ENCODE measurements at places on chromosomes 7 and 10.

GRCh38 chr7:132103718-132104117, 472.6 kb downstream of the PLXNA4 start:
- no peak for DNase-seq

GRCh38 chr7:131196803-131197202, 130.9 kb upstream of the MKLN1 start:
- DNase-seq = no peak

DNA sequence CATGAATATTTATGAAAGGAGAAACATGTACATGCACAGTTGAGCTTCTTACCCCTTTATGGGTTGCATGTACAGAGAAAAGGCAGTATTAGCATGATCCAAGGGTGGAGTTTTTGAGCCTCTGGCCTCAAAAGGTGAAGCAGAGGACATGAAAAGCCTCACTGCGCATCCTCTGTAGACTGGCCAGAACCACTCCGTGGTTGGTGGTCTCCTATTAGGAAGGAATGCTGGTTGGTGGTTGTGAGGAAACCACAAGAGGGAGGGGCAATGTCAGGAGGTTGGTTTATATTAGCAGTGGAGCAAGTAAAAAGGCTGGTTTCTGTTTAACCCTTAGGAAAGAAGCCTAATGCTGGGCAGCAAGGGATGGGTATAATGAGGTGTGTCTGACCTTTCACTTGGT, 37.5 kb downstream of the AHCYL2 start:
- no peak for DNase-seq

GRCh38 chr7:100572281-100572948, 1.3 kb downstream of the SAP25 start:
- DNase-seq = no peak

DNA sequence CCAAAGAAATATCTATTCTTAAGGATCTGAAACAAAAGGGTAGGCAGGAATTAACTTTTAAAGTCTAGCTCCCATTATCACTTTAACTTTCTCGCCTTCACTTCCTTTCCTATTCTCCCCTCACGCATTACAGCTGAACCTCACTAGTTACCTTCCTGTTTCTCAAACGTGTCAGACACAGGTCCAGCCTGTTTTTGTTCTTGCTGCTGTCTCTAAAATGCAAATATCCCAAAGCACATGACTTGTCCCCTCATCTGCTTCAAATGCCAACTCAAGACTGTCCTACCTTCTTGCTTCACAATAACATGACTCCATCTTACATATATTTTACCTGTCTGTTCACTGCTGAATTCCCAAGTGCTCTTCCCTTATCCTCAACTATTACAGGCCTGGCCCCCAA, 17.6 kb downstream of the ZDHHC6 start:
- DNase-seq = no peak

- no peak for DNase-seq
Observed at GRCh38 chr7:155815332-155816191, 3.3 kb upstream of the SHH start.

- DNase-seq = no peak
Observed at GRCh38 chr10:84004221-84004620, 135.1 kb upstream of the GHITM start.

- no peak for DNase-seq
Observed at GRCh38 chr7:157309988-157310668, 26.7 kb upstream of the DNAJB6 start.

DNA sequence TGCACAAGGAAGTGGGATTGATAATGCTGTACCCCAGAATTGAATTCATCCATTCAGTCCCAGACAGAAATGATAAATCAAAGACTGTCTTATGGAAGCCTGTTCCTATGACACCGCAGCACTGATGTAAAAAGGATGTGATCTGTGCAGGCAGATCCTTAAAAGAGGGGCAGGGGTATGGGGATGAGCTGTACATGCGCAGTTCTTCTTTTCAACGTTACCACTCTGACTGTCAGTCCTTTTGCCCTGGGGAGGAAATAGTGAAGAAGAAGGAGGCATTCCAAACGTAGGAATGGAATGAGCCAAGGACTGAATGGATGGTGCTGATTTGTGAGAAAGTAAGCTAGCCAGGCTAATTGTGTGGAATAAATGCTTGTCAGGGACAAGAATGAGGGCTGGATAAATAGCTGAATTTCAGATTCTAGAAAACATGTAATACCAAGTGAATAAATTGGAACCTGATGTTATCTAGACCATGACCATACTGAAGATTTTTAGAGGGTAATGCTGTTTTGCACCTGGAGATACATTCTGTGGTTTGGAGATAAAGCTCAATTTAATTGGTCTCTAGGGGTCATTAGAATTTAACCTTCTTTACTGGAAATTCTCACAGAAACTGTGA, 509.3 kb downstream of the SORCS3 start:
- no peak for DNase-seq

DNA sequence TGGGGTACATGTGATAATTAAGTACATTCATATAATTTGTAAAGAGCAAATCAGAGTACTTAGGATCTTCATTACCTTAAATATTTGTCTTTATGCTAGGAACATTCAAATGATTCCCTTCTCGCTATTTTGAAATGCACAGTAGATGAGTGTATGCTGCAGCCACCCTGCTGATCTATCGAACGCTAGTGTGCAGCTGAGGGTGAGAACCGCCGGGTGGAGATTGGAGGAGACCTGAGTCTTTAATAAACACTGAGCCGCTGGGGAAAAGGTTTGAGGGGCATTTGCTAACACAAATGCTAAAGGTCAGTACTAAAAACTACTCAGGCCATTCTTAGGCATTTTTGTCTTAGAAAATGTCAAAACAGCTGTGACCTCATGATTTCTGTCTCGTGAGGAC, 148.0 kb downstream of the DPP6 start:
- no peak for DNase-seq

DNA sequence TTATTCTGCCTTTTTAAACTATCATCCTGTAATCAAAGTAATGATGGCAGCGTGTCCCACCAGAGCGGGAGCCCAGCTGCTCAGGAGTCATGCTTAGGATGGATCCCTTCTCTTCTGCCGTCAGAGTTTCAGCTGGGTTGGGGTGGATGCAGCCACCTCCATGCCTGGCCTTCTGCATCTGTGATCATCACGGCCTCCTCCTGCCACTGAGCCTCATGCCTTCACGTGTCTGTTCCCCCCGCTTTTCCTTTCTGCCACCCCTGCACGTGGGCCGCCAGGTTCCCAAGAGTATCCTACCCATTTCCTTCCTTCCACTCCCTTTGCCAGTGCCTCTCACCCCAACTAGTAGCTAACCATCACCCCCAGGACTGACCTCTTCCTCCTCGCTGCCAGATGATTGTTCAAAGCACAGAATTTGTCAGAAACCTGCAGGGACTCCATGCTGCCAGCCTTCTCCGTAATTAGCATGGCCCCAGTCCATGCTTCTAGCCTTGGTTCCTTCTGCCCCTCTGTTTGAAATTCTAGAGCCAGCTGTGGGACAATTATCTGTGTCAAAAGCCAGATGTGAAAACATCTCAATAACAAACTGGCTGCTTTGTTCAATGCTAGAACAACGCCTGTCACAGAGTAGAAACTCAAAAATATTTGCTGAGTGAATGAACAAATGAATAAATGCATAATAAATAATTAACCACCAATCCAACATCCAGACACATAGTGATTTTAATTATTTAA, 151.7 kb downstream of the EGFR start:
- no peak for DNase-seq

- DNase-seq = no peak
Observed at GRCh38 chr7:106626376-106627164, 34.4 kb downstream of the CCDC71L start.

DNA sequence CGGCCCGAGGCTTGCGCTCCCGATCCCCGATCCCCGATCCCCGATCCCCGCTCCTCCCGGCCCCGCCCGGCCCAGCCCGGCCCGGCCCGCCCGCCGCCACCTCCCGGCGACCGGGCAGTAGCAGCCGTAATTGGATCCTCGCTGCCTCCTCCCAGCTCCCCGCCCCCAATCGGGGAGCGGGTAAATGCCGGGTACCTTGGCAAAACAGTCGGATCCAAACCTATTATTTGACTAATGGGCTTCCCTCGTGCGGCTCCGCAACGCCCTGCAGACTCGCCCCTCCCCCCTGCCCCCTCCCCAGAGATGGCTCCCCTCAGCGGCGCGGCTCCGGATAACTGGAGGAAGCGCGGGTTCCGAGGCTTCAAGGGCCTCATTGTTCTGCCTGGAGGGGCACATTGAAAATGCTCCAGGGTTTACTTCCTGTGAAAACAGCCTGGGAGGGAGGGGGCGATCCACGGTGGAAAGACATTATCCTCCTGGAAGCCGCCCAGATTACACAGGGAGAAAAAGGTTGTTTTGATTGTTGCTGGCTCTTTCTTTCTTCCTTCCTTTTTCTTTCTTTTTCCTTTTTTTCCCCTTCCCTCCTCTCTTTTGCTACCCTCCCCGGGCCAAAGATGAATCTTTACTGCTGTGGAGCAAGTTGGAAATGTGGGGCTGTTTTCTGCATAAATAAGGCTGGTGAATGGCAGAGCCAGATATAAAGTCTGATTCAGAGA, 94.7 kb upstream of the ZMIZ1 start:
- peak; percentile 92 for DNase-seq

DNA sequence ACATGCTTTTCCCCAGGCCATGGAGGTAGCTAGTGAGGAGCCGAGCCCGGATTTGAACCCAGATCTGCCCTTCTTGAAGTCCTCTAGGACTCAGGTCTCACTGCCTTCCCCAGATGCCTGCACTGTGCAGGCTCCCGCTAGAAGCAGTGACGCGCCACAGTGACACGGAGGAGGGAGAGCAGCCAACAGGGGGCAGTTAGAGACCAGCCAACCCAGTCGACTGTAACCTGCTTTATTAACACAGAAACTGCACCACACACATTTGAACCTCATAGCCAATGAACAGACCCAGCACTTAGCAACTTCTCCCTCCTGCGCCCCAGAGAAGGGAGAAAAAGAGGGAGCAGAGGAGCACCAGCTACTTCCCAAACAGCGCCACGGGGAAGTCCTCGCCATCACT, 27.4 kb downstream of the PILRA start:
- no peak for DNase-seq

DNA sequence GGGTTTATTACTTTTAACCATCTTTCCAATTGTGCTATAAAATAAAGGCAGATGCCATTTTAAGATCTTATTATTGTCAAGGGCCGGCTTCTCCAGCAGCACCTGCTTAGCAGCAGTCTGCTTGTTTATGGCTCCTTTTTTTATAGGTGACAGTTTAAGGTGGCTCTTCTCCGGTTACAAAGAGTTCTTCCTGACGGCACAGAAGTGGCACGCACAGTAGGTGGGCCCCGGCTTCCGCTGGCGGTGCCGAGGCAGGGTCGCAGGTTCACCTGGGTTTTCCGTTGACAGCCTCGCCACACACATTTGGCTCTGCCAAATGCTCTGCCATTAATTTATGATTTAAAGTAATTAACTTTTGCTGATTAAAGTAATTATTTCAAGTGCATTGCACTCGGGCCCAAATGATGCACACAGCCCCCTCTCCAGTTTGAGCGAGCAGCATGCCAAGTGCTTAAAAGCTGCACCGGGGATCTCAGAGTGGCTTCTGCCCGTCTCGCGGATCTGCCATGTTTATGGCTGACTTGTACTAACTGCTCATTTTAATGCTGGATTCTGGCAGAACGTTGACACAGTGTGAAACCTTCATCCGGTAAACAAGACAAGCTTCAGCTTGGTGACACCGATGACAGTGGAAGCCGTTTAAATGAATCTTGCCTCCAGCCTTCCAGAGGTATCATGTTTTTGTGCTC, 355.1 kb upstream of the MKI67 start:
- no peak for DNase-seq

- DNase-seq = peak; percentile 84
Observed at GRCh38 chr10:78407009-78407711, 373.5 kb downstream of the RPS24 start.

DNA sequence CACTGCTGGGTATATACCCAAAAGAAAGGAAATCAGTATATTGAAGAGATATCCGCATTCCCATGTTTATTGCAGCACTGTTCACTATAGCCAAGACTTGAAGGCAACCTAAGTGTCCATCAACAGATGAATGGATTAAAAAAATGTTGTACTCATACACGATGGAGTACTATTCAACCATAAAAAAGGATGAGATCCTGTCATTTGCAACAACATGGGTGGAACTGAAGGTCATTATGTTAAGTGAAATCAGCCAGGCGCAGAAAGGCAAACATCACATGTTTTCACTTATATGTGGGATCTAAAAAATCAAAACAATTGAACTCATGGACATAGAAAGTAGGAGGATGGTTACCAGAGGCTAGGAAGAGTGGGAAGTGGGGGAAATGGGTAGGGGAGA, 19.3 kb downstream of the NRCAM start:
- no peak for DNase-seq

- DNase-seq = no peak
Observed at GRCh38 chr7:129615018-129615417, 3.5 kb downstream of the NRF1 start.

- DNase-seq = no peak
Observed at GRCh38 chr7:146720195-146720594, 603.6 kb downstream of the CNTNAP2 start.

Data from NCI-H2227 treated with DMSO at 0.1 percent for 48 hours (cell line).